ENCODE measurements at places on chromosomes 16 and 17.
A peak's percentile ranks its signal among the peaks of the same experiment; 100 is the strongest.

GRCh38 chr17:51091635-51092034 is 29.0 kb downstream of the SPAG9 start:
- no peak for DNase-seq

- peak; percentile 99 for DNase-seq
These were observed at the start of gene MARVELD3 for GRCh38 chr16:71626018-71626857. MARVELD3 (plus strand) TSS chr16:71626184; CDS start chr16:71626230, 46 bp downstream.

GRCh38 chr17:67801626-67802175 is 23.6 kb upstream of the BPTF start:
- DNase-seq: no peak

GRCh38 chr17:8799570-8800212 is 526 bp upstream of the MFSD6L start:
- DNase-seq: no peak

DNA sequence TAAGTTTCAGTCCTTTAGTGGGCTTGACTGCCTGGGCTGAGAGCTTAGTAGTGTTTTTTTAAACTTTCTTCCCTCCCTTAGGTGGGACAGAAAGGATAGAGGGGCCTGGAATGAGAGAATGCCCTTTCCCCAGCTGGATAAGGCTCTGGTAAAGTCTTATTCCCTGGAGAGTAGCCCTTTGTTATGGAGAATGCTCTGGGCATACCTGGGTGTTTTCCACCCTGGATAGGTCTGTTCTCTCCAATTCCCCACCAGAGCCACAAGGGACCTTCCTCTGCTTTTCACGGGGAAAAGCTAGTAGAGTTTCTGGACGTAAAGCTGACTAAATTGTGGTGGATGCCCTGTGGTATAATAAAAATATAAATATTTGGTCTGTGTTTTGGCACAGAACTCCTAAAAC is 164.1 kb downstream of the HS3ST4 start:
- DNase-seq: no peak

DNA sequence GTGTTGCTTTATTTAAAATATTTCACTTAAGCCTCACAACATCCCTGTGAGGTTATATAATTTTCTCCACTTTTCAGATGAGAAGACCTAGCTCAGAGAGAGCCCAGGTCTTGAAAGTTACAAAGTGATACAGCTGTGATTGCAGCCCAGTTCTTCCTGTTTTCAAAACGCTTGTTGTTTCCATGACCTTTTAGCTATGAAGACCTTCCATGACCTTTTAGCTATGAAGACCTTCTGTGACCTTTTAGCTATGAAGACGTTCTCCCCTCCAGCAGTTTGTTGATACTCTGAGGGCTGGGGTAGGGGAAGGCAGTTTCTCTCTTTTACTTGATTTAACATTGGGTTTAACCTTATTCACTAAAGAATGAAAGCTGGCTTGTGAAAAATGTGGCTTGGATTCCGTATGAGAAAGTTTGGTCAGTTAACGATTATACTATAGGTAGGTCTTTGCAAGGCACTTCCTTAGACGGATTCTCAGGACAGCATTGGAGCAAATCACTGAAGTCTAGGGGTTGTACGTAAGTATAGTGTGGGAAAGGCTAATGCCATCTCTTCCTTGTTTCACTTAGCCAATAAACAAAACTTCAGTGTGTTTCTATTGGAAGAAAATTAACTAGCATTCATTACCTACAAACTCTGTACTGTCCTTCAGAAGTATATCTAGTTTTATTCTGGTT is 20.7 kb downstream of the PHKB start:
- no peak for DNase-seq

DNA sequence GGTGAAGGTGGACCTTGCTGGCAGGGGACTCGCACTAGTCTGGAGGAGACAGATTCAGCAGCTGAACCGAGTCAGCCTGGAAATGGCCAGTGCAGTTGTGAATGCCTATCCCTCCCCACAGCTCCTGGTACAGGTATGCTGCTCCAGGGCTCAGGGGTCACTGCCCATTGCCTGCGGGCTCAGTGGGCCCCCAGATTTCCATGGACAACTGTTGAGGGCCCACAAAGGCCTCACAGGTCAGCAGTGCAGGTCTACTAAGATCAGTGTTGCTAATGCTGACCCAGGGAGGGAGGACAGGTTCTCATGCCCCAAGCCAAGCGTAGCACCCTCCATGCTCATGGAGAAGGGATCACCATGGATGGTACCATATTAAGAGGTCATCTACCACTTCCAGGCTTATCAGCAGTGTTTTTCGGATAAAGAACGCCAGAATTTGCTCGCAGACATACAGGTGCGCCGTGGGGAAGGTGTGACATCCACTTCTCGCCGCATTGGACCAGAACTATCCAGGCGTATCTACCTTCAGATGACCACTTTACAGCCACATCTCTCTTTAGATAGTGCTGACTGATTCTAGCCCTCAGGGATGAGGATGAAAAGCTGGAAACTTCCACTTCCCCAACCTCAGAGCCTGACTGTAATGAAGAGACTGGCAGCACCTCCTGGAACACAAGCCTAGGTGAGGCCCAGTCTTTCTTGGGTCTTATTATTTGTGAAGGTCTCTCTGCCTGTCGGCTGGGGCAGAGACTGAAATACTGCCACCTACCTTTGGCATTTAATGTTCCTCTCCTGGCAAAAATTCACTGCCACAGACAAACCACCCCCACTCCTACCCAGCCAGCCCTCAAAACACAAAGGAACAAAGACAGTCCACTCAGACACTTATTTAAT is 7.6 kb downstream of the EME1 start:
- no peak for DNase-seq

GRCh38 chr16:87050142-87050541 is 267.1 kb downstream of the C16orf95 start:
- no peak for DNase-seq
